ENCODE measurements at places on chromosomes 3 and 15.

DNA sequence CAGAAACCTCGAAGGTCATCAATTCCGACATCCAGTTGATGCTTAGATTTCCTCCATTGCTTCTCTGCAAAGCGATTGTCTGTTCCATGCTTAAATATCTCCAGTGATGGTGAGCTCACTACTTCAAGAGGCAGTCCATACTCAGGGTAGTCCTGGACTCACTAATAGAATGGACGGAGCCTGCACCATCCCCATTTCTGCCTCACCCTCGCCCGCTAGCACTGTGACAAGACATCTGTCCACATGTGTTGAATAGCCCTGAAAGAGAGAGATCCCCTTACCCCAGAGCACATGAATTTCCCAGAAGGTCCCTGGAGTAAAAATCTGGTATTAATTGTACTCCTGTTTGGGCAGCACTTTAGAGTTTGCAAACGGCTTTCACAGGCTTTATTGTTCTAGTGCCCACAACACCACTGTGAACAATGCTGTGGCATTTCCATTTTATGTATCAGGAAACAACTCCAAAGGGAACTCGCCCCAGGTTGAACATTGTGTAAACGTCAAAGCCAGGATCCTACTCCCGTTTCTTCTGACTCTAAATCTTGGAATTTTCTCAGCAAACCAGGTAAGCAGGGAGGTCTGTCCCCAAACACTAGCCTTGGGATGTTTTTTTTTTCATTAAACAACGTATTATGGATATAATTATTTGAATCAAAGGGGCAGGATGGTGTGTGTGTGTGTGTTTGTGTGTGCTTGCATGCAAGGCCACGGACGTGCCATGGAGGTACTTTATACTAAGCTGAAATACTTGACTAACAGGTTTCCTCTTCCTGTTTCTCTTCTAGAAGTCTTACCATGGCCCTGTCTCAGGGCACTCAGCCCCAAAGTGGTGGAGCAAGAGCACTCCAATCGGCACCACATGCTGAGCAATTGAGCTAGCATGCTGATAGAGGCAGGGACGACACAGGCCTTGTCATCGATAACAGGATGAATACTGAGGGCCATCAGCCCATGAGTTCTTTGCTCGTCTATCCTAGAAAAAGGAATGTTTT lies 198.3 kb downstream of the OPA1 start:
- DNase-seq: no peak

- DNase-seq: no peak
These were observed 18.9 kb downstream of the PTH1R start for GRCh38 chr3:46896386-46896785.

DNA sequence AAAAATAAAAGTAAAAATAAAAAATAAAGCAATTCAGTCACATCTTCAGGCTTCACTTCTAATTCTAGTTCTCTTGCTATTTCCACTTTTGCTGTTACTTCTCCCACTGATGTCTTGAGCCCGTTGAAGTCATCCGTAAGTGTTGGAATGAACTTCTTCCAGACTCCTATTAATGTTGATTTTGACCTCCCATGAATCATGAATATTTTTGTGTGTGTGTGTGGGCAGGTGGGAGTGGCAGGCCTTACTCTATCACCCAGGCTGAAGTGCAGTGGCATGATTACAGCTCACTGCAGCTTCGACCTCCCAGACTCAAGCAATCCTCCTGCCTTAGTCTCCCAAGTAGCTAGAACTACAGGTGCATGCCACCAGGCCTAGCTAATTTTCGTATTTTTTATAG lies 10.7 kb downstream of the USP4 start:
- no peak for DNase-seq

- DNase-seq: no peak
These were observed 90.4 kb downstream of the ATG7 start for GRCh38 chr3:11362600-11362999.

DNA sequence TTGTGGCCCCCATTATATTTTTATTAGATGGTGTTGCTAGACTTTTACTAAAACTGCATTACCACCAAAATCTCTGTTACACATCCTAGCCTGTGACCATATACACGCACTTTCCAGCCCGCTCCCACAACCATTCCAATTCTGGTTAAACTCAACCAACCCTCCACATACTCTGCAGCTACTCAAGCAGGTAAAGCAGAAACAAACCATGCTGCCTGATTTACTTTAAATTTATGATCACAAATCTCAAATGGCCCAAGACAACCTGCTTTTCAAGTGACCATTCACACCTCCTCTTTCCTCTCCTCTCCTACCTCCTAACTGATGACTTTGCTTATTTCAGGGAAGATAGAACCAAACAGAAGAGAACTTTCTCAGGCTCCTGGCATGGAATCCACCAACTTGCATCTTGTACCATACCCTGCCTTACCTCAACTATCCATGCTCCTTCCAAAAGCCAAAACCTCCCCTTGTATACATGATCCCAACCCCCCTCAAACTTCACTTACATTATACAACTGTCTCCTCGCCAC lies 18.5 kb downstream of the ULK4 start:
- no peak for DNase-seq

- DNase-seq: no peak
These were observed 74.7 kb upstream of the COL6A6 start for GRCh38 chr3:130442284-130442683.

- no peak for DNase-seq
These were observed 25.3 kb downstream of the LRIG1 start for GRCh38 chr3:66475386-66476020.

GRCh38 chr3:119343719-119344118 lies 49.5 kb downstream of the ARHGAP31 start:
- no peak for DNase-seq

GRCh38 chr3:14370720-14371572 lies 31.5 kb upstream of the SLC6A6 start:
- DNase-seq: no peak

- DNase-seq: no peak
These were observed 370.9 kb downstream of the NSUN3 start for GRCh38 chr3:94433811-94434210.

- DNase-seq: no peak
These were observed 351.0 kb upstream of the MCTP2 start for GRCh38 chr15:93880358-93880757.

DNA sequence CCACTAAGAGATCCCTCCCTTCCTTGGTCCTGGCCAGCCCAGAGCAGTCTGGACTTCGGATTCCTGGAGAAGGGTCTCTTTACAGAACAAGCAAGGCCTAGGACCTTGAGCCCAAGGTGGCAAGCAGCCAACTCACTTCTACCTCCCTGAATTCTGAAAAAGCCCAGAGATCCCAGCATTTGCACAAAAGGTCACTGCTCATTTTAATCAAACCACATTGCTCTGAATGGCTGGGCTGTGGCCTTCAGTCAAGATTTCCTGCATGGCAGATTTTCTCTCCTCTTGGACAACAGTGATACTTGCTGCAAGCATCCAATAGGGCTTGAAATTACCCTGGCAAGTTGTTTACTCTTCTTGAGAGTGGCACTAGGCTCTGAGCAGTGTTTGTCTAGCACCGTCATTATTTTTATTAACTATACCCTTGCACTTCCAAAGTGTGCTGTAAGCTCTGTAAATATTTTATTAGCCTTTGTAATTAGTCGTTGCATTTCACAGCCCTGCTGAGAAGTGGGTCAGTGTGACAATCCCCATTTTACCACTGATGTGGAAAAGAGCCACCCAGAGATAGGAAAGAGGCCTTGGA lies 274.7 kb upstream of the CTNNB1 start:
- no peak for DNase-seq

DNA sequence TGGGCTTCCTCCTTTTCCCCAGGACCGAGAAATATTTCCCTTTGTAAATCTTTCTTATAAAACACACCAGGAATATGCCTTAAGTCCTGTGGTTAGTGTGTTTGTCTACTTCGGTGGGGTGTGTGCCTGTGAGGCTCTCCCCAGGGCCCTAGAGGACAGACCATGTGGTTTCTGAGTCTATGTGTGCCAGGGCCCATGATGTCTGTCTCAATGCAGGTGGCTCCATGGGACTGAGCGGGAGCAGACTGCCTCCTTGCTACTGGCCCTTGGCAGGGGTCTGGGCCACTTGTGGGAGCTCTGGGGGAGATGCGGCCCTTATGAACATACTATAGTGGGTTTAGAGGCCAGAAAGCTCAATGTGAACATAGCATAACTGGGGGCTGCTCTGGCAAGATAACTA lies 37.6 kb downstream of the SCN5A start:
- DNase-seq: no peak

- DNase-seq: peak; percentile 59
These were observed 9.8 kb upstream of the FNDC3B start for GRCh38 chr3:172029425-172030098.

GRCh38 chr3:139941580-139941979 lies 6.6 kb downstream of the CLSTN2 start:
- DNase-seq: no peak

DNA sequence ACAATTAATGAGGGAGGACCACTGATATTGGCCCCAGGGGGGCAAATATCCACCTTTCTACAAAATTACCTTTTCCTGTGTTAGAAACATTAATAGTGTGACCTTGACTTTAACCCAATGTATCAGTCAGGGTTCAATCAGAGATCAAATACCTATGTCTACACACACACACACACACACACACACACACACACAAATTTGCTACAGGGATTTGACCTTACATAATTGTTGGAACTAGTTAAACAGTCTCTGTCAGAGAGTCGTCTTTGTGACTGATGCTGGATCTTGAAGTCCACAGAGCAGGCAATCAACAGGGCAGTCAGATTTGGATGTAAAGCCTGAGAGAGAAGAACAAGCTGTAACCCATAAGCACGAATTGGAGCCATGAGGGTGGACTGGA lies 32.5 kb downstream of the TM4SF4 start:
- no peak for DNase-seq

DNA sequence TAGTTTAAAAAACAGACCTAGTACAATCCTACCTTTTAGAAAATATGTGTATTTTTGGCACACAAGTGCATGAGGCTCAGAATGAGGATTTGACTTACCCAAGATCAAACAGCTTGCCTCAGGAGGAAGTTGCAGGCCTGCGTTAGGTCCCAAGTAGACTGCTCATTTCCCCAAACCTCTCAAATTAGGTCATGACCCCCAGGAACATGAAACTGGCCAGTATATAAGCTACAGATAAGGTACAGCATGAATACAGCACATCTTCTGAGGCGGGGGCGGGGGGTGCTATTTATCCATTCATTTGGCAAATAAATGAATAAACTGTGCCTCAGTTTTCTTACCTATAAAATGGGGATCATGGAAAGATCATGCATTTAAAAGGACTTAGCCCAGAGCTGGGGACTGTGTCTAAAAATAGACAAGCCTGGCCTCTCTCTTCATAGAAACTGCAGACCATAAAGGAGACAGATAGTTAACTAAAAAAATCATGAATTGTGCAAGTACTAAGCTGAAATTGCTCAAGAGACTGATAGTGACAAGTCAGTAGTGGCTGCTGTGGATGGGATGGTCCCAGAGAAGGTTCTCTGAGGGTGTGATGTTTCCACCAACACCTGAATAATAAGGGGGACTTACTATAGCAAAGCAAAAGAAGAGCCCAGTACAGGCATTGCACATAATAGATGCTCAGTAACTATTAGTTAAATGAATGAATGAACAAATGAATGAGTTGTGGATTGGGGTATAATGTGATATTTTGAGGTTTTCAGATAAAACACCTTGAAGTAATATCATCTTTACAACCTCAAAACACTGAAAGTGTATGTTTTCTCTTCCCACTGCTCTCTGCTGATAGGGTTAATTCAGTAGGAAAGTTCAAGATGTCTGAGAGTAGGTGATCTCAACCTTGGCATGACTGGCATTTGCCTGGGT lies 258.5 kb upstream of the PROK2 start:
- DNase-seq: peak; percentile 90

DNA sequence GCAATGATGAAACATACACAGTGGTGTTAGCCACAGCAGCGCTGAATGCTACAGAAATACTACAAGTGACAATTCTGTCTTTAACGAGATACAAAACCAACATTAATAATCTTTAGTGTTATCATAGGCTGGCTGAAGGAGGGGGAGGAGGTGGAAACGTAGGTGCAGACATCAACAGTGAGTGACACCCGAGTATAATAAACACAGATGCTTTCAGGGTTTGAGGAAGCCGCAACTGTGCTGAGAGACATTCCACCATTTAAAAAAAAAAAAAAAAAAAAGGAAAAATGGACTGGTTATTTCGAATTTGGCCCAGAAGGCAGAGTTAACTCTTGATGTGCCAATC lies 4.3 kb upstream of the IGDCC3 start:
- DNase-seq: no peak

DNA sequence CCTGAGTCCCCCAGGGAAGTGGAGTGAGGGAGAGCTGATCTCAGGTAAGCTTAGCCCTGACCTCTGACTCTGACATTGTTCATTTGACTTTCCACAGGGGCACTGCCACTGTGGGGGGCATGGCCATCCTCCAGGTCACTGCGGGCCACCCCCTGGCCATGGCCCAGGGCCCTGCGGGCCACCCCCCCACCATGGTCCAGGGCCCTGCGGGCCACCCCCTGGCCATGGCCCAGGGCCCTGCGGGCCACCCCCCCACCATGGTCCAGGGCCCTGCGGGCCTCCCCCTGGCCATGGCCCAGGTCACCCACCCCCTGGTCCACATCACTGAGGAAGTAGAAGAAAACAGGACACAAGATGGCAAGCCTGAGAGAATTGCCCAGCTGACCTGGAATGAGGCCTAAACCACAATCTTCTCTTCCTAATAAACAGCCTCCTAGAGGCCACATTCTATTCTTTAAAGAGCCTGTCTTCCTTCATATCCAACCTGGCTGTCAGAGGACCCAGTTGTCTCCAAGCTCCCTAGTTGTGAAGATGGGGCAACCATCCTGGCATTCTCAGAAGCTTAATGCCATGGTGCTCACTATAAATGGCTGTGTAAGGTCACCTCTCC lies 1.9 kb upstream of the DISP2 start:
- no peak for DNase-seq

DNA sequence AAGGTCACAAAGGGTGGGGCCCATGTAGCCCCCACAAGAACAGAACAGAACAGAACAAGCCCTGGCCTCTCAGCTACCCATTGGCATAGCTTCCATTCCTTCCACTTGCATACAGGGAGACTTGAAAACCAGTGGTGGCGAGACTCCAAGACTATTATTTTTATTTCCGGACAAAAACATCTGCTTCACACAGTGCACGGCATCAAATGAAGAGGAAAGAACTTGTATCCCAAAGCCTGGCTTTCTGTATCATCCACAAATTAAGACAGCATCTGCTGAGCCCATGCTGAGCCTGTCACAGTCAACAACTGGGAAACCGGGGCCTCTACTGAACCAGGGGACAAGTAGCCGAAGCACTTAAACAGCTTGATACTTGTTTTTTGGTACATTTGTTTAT lies 56.0 kb downstream of the CLEC3B start:
- DNase-seq: no peak

GRCh38 chr3:4261406-4261805 lies 41.8 kb upstream of the SETMAR start:
- DNase-seq: no peak

- DNase-seq: no peak
These were observed 326.6 kb upstream of the RGMA start for GRCh38 chr15:93415576-93415975.

All from AML-193 (cell line).